ENCODE measurements at places on chromosomes 11 and 22. TPM values are rescaled to one million over a fixed set of nuclear protein-coding genes. Genes with fewer than 3 reads are reported as not detected.

GRCh38 chr11:37264783-37265182 is 666.7 kb upstream of the RAG2 start:
- H3K27me3 ChIP-seq, result no peaks in the 10 kb centered on the region
- H3K4me1 ChIP-seq, result no peaks in the 10 kb centered on the region
- no peak overlapping the region for H3K4me3 ChIP-seq
- no peak overlapping the region for H3K27ac ChIP-seq

The C22orf15 gene
- 3.6 TPM for total RNA-seq

The TCN1 gene
- not detected for total RNA-seq

The RFPL3 gene
- not detected for total RNA-seq

DNA sequence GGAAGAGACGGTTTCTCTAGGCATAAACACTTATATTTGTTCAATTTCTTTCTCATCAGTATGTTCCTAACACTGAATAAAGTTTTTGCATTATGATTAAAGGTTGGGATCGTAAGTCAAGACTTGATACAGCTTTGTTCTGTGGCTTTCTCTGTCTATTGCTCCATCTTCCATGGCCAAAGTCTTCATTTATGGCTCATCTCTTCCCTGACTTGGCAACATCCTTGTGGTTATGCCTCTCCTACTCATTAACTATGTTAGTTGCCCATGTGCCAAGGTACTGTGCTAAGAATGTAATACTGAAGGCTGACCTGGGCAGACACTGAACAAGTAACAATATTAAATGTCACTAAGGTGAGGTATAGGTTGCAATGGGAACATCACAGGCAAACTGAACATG is 1.6 kb upstream of the ACCSL start:
- H3K4me3 ChIP-seq, result no peak overlapping the region
- H3K4me1 ChIP-seq, result no peaks in the 10 kb centered on the region
- no peaks in the 10 kb centered on the region for H3K36me3 ChIP-seq
- no peaks in the 10 kb centered on the region for H3K27me3 ChIP-seq
- DNase-seq, result no peak
- H3K27ac ChIP-seq, result no peak overlapping the region

DNA sequence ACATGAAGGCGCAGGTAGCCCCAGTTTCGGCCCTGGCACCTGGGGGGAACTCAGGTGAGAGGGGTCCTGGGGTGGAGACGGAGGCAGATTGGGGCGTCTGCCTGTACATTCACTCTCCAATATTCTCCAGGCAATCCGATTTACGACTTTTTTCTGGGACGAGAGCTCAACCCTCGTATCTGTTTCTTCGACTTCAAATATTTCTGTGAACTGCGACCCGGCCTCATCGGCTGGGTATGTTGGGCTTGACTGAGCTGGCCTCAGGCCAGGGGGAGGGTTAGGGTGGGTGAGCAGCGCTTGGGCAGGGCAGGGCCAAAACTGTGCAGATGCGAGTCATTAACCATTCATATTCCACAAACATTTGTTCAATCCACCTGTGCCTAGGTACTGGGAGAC is 1.7 kb downstream of the TM7SF2 start:
- peak overlapping the region; percentile 99 for H3K4me3 ChIP-seq
- H3K4me1 ChIP-seq, result peaks cover 13% of the 10 kb centered on the region
- no peak for DNase-seq
- H3K27me3 ChIP-seq, result no peaks in the 10 kb centered on the region
- H3K36me3 ChIP-seq, result no peaks in the 10 kb centered on the region

The SSTR3 gene
- 0.66 TPM for total RNA-seq

DNA sequence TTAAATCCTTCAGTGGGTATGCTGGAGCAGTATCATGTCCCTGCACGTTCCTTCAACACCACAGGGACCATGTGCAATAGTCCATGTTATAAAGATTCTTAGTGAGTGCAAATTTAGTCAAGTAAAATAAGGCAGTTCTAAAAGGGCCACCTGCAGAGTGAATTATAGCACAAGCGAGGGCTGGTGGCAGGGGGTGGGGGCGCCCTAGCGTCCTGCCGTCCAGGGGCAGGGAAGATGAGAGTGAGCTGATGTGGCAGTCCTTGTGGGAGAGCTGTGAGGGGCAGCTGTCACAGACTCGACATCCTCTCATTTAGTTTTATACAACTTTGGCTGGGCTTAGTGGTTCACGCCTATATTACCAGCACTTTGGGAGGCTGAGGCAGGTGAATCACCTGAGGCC is 29.1 kb downstream of the FAM118A start:
- H3K27me3 ChIP-seq, result no peaks in the 10 kb centered on the region
- 0 out of 2 replicates have a peak, but pooled peaks cover 15% of the 10 kb centered on the region for H3K36me3 ChIP-seq
- no peak overlapping the region for H3K27ac ChIP-seq
- no peak for DNase-seq
- H3K4me3 ChIP-seq, result no peak overlapping the region
- H3K4me1 ChIP-seq, result no peaks in the 10 kb centered on the region

DNA sequence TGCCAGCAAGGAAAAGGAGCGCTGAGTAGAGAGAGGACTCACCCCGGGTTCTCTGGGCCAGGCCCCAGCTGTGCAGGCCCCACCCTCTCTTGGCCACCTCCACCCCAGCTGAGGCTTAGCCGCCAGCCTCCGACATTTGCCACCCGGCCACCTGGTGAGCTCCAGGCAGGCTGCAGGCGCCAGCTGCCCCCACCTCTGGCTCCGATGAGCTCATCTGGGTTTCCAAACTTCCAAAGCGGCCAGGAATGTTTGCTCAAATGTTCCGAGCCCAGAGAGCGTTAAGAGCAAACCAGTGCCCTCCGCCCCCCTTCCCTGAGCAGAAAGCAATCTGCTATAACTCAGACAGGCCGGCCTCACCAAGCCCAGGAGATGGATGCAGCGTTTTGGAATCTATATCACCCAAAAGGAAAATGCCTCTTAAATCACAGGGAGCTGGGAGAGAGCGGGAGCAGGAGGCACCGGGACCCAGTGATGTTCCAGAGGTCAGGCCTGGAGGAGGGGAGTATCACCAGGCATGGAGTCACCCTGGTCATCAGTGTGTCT is 9.1 kb upstream of the MN1 start:
- H3K4me3 ChIP-seq, result no peak overlapping the region
- H3K4me1 ChIP-seq, result no peaks in the 10 kb centered on the region
- no peak overlapping the region for H3K27ac ChIP-seq
- H3K36me3 ChIP-seq, result no peaks in the 10 kb centered on the region
- DNase-seq, result no peak

GRCh38 chr11:125105926-125106325 is 5.5 kb downstream of the TMEM218 start:
- H3K27me3 ChIP-seq, result no peaks in the 10 kb centered on the region
- DNase-seq, result no peak
- no peak overlapping the region for H3K27ac ChIP-seq
- H3K4me3 ChIP-seq, result no peak overlapping the region

The ROBO3 gene
- total RNA-seq, result 8.0 TPM

DNA sequence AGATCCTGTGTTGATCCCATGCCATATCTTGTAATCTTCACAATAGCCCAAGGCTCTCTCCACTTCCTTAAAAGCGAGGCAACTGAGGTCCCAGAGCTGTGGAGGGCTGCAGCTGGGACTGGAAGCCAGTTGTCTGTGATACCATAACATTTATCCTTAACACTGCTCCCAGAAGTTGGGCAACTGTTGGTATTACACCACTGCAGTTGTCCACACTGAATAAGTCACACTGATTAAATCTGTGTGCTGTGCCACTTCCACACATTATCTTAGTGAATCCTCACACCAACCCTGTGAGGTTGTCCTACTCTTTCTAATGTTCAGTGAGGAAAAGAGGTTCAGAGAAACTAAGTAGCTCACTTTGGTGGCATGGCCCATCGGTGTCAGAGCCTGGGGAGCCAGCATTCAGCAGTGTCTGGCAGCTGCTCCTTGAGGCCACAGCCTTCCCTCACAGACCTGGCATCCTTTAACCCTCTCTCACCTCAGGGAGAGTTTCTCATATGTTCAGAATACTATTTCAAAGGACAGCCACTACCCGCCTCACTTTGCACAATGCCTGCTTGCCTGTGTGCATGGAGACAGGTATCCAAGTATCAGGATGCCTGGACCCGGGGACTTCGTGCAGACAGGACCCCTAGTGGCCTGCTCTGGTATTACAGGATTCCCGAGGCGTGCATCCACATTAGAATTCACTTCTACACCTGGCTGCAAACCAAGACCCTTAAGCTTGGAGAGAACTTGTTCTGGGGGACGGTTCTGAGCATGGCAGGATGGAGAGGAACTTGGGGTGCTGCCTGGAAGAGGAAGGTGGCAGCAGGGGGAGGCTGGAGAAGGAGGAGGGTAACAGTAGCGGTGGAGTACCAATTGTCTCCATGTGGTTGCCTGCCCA is 221.9 kb upstream of the TBCEL start:
- H3K27me3 ChIP-seq, result no peaks in the 10 kb centered on the region
- H3K36me3 ChIP-seq, result no peaks in the 10 kb centered on the region
- H3K4me1 ChIP-seq, result peaks cover 10% of the 10 kb centered on the region
- no peak overlapping the region for H3K4me3 ChIP-seq
- peak; percentile 89 for DNase-seq

The CRYBB3 gene
- total RNA-seq, result not detected

The ISX gene
- not detected for total RNA-seq

The PHLDB1 gene
- 85.2 TPM for total RNA-seq

The NEU3 gene
- 25.9 TPM for total RNA-seq

The XNDC1N gene
- total RNA-seq, result 19.5 TPM

DNA sequence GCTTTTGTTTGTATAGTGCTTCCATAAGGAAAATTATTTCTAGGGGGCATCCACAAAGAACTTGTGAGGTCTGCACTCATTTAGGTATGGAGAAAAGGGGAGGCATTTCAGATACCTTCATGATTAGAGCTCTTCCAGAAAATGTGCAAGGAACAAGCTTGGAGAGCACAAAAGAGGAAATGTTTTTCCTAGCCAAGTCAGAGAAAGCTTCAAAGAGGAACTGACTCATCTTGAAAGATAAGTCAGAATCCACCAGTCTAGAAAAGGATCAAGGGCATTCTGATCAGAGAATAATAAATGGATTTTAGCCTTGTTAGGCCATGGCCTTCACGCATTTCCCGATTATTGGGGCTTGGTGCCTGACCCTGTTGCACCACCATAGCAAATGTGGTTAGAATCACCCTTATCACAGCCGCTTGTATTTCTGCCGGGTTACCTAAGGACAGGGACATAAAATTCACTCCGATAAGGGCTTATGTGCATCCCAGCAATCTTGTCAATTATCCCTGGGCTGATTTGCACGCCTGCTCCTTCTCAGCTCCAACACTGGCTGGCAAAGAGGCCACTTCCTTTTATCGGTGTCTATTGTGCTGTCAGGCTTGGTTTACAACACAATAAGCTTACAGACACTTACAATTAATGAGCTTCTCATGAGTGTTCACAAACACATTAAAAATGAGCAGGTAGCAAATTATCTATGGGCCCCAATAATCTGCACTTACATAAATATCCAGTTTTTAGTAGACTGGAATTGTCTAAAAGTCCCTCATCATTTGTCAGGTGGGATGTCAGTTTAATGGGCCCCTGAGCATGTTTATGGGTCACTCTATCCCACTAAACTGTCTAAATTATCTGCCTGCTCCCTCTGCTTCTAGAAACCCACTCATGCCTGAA is 613.5 kb downstream of the SOX6 start:
- no peaks in the 10 kb centered on the region for H3K27me3 ChIP-seq
- H3K4me3 ChIP-seq, result no peak overlapping the region
- no peaks in the 10 kb centered on the region for H3K36me3 ChIP-seq
- H3K27ac ChIP-seq, result no peak overlapping the region

DNA sequence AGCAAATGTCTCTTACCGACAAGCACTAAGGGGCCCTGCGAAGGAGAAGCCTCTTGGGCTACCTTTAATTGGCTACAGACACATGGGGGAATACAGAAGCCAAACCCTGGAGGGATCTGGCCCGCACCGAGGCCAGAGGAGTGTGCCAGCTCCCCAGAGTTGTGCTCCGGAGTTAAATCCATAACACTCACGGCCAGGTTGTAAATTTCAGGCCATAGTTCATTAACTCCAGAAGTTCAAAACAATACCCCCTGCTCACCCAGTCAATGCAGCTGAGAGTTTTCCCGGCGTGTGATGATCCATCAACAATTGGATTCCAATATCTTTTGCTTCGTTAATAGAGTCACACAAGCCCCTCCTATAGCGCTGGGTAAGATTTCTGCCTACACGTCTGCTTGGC is 371.5 kb downstream of the NXPE2 start:
- H3K27ac ChIP-seq, result no peak overlapping the region
- H3K4me3 ChIP-seq, result no peak overlapping the region
- DNase-seq, result no peak

DNA sequence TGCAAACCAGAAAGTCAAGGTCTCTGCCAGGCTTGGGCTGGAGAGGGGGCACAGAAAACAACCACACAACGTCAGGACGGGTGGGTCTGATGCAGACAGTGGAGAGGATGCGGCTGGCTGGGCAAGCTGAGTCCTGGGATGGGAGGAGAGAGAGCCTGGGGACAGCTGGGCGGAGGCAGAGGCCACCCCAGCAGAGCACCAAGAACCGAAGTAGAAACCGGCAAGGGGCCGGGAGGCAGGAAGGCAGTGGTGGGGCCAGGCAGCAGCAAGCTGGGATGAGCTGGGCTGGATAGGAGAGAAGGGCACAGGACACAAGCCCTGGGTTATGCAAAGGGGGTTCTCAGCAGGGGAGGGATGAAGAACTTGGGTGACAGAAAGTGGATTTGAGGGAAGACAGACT is 188.2 kb downstream of the SHANK2 start:
- no peak for DNase-seq
- no peaks in the 10 kb centered on the region for H3K27me3 ChIP-seq
- H3K4me1 ChIP-seq, result no peaks in the 10 kb centered on the region
- no peaks in the 10 kb centered on the region for H3K36me3 ChIP-seq

DNA sequence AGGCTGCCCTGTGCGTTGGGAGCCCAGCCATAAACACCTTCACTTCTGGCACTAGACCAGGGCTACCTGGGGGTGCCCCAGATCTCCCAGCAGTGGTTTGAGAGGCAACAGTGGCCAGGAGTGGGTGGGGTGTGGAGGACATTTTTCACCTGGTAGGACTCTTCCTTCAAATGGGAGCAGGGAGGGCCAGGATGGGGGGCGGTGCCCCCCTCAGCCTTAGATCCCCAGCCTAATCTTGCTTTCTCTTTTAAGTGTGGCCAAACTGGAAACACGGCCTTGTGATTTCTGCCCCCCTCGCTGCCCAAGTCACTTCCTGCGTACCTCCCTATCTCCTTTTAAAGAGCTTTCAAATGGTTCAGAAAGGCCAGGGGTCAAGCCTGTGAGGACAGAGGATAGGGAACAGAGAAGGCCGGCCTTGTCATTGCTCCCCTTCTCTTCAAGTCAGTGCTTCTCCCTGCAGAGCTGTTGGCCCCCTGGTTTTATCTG is 800 bp downstream of the KCNJ5 start:
- peak; percentile 46 for DNase-seq
- H3K4me1 ChIP-seq, result peaks cover 29% of the 10 kb centered on the region
- H3K27ac ChIP-seq, result no peak overlapping the region
- no peaks in the 10 kb centered on the region for H3K36me3 ChIP-seq
- H3K27me3 ChIP-seq, result peaks cover 95% of the 10 kb centered on the region
- H3K4me3 ChIP-seq, result peak overlapping the region; percentile 73

DNA sequence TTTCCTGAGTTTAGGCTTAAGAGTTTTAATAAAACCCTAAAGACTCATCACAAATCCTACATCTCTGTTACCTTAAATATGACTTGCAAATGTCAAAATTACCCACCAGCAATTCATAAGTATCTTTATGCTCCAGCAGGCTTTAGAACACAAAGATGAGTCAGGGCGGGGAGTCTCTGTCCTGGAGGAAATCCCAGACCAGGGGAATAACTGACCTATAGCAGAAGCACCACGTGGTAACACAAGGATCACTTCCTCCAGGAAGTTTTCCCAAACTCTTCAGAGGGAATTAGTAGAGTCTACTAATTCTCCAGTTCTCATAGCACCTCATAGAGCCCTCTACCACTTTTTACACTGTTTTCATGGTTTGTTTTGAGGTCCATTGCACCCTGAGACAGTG is 217.0 kb downstream of the NAV2 start:
- H3K4me3 ChIP-seq, result no peak overlapping the region
- no peaks in the 10 kb centered on the region for H3K4me1 ChIP-seq
- no peak overlapping the region for H3K27ac ChIP-seq
- no peaks in the 10 kb centered on the region for H3K36me3 ChIP-seq

Measured in GM23338 (cell line).